ENCODE measurements at places on chromosomes 13 and 19. TPM values are rescaled to one million over a fixed set of nuclear protein-coding genes. Genes with fewer than 3 reads are reported as not detected.

DNA sequence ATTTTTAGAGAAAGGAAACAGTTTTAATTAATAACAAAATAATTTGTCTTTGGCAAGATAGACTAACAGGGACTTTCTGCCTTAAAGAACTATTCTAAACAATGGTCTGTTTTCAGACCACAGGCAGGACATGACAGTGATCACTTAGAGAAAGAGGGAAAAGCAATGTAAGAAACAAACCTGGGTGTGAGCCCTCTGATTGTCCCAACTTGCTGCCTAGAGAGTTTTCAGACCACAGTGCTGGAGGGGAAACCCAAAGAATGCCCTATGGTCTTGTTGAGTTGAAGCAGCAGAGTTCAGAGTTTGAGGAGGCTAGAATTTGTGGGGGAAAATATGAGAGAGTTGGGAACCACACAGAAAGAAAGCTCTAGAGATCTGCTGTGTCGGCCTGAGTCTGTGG, 38.1 kb downstream of the DGKH start:
- no peak overlapping the region for H3K27ac ChIP-seq
- peaks cover 32% of the 10 kb centered on the region for H3K36me3 ChIP-seq
- no peaks in the 10 kb centered on the region for H3K27me3 ChIP-seq

GRCh38 chr13:29543230-29544215, 52.0 kb downstream of the SLC7A1 start:
- peaks cover 40% of the 10 kb centered on the region for H3K4me1 ChIP-seq
- peak; percentile 74 for DNase-seq
- peak overlapping the region; percentile 33 for H3K27ac ChIP-seq

DNA sequence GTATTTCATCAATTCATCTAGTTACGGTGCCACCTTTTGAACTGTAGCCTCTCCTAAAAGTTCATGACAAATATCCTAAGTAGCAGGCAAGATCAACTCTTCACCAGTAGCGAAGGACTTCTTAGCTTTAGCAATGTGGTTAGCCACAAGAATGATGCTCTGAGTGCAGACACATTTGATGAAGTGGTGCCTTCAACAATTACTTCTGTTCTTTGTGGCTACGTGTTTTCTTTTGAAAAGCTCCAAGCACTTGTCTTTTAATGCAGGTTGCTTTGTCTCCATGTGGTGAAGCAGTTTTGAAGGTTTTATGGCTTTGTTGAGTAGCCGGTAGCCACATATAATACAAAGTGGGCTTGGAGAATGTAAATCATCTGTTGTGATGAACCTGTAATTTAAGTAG, 194.7 kb downstream of the B3GLCT start:
- no peaks in the 10 kb centered on the region for H3K27me3 ChIP-seq
- H3K27ac ChIP-seq: no peak overlapping the region
- H3K4me1 ChIP-seq: peaks cover 6% of the 10 kb centered on the region
- DNase-seq: no peak

DNA sequence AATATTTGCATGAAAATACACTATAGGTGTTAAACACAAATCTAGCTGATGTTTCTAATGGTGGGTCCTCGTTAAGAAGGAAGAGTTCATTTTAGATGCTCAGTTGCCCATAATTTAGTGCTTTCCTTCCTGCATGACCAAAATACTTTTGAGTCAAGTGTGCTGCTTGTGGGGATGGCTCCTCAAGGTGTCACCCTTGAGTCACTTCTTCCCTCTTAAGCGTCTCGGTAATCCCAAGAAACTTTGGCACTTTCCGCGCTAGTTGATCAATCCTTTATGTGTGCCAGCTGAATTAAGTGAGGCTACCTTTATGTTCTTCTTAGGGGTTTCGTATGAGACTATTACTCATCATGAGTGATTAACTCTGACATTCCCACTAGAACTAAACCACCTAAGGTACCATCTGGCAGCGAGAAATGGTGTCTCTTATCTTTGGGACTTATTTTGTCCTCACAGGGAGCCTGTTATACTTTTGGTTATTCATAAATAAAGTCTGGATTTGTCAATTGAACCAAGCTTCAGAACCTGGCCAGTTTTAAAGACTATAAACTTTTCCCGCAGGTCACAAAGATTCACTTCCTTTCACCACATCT, 106.8 kb downstream of the NHLRC3 start:
- no peaks in the 10 kb centered on the region for H3K36me3 ChIP-seq
- no peak overlapping the region for H3K4me3 ChIP-seq
- H3K27me3 ChIP-seq: peaks cover 44% of the 10 kb centered on the region
- no peak overlapping the region for H3K27ac ChIP-seq

GRCh38 chr19:47755762-47756626, 10.6 kb downstream of the NOP53 start:
- no peak for DNase-seq
- peaks cover 11% of the 10 kb centered on the region for H3K4me1 ChIP-seq
- H3K27ac ChIP-seq: no peak overlapping the region

Gene LPAR2
- total RNA-seq: 39.4 TPM
